ENCODE measurements at places on chromosomes 7 and 10.

DNA sequence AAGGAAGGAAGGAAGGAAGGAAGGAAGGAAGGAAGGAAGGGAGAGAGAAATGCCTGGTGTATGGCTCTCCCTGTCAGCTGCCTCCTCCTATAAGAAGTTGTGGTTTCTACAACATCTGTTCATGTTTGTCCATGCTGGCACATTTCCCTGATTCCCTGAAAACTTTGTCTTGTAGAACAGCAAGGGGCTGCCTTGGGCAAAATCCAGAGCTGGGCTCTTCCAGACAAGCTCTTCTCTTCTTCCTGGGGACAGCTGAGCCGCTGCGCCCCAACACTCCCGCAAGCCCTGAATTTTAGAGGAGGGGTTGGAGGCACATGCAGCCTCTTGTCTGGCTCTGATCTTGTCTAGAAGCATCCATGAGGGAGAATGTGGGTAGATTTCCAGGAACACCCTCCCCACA is 282.0 kb upstream of the ADARB2 start:
- no peak for DNase-seq

- DNase-seq = no peak
Observed at GRCh38 chr10:84166620-84167288, 6.8 kb upstream of the GPR15LG start.

GRCh38 chr7:122412883-122413282 is 108.3 kb upstream of the FEZF1 start:
- DNase-seq = no peak

- no peak for DNase-seq
Observed at GRCh38 chr10:7817984-7818294, 366 bp upstream of the TAF3 start.

DNA sequence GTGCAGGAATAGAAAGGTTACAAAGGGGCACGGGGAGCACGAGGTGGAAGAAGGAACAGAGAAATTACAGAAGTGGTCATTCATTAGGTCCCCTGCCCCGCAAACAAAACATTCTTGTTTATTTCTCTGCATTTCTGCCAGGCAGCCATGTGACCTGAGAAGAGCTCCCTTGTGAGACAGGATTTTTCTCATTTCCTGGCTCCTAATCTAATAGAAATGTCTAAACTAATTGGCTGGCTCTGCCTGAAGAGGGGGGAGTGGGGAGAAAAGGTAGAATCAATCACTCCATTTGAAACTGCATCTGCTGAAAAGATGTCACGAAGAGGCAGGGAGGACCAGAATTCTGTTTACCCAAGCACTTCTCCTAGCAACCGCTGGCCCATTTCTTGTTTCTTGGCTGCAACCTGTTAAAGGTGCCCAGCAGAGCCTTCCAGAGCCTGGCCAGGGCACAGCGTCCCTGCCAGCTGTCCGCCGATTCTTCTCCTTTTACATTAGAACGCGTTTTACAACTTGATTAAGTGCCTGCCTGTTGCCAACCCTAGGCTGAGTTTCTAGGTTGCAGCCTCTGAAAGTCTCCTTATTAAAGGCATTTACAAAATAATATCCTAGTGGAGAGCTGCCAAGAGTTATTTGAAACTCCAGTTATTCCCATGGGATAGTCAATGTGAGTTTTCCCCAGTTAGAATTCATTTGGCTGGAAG is 1227.6 kb downstream of the TYW1 start:
- DNase-seq = no peak

GRCh38 chr10:35394934-35395333 is 58.6 kb downstream of the CCNY start:
- DNase-seq = no peak

DNA sequence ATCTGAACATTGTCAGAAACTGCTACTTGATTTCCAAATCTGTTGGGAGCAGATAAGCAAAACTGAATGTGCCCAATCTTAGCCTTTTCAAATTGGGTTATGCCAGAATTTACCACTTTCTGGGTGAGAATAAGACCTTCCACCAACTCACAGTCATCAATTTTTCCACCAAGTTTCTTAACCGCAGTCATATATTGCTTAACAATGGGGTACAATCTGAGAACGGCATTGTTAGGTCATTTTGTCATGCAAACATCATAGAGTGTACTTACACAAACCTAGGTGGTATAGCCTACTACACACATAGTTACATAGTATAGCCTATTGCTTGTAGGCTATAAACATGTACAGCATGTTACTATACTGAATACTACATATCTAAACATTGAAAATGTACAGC is 16.0 kb downstream of the MRPS33 start:
- no peak for DNase-seq

DNA sequence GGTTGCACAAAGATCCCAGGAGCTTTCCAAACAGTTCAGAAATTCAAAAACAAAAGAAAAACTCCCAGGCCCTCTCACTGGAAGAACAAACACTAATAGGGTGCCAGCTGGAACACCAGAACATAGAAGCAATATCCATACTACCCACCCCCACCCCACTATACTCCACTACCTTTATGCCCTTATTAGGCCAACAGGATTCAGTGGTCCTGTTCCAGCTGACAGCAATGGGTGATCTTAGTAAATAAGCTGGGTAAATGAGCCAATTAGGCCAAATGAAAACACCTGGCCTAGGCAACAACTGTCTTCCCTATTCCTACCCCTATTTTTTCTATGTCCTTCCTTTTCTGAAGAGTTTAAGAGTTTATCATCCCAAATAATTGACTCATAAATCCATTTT is 11.7 kb downstream of the NOC3L start:
- no peak for DNase-seq

GRCh38 chr7:126533715-126534114 is 719.0 kb downstream of the GRM8 start:
- DNase-seq = no peak

- no peak for DNase-seq
Observed at GRCh38 chr7:151725844-151726651, 150.9 kb downstream of the PRKAG2 start.

Data from stimulated activated CD8-positive, alpha-beta memory T cell treated with anti-CD3 and anti-CD28 coated beads, Interleukin-4, amount 100 ng/mL, for 1 hour (primary cell).